ENCODE measurements at places on chromosomes 1 and 21.

DNA sequence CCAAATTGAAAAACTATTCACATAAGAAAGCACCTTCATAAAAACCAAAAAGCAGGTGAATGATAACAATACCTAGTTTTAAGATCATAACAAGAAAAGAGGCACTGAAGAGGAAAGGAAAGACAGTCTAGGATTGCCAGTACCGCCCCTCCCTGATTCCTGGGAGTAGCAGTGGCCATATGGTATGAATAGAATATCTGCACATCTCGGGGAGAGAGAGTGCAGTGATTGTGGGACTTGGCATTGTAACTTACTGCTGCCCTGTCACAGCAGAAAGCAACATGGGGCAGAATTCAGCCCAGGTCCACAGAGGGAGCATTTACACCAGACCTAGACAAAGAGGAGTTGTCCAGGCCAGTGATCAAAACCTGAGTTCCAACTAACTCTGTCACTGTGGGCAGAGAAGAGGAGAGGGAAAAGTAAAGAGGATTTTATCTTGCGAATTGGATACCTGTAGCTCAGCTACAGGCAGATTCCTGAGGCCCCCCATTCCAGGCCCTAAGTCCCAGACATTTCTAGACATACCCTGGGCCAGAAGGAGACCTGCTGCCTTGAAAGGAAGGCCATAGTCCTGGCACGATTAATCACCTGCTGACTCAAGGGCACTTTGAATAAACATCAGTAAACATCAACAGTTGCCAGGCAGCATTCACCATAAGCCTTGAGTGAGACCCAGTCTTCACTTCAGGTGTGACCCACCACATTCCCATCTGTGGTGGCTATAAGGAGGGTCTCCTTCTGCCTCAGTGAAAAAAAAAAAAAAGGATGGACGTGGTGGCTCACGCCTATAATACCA lies 397.5 kb downstream of the TGFB2 start:
- no peak for DNase-seq

DNA sequence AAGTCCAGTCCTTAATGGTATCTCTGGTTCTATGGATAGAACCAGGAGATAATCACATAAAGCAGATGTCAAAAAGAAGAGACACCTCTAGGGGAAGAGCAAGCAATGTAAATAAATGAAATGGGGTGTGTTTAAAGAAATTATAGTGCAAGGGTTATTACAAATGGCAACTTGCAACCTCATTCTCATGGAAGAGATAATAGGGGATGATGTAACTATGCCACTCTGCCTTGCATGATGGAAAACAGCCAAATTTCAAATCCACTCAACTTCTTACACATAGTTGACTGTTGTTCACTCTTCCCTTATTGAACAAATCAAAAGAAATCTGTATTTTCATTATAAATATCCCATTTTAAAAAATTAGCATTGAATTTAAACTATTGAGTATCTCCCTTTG lies 274.0 kb upstream of the TMPRSS15 start:
- DNase-seq, result no peak

GRCh38 chr1:202291001-202291400 lies 50.7 kb downstream of the UBE2T start:
- DNase-seq, result no peak

DNA sequence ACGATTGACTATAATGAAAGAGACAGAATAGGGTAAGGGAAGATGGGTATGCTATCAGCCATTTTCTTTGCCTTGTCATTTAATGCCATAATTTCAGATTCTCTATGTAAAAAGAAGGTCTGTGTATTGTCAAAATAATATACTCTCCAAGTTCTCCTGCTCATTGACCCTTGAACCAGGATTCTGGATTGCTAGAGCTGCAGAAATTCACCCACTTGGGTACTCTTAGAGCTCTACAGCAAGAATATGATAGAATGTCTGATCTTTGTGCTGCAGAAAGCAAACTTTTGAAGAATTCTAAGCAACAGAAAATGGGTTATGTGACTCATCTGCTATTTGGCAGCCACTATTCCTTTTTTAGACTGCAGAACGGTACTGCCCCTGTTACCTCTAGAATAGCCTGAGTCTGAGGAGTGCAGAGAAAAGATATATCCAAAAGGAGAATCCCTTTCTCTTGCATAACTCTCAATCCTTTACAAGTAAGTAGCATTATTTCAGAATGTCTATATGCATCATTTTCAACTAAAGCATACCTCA lies 78.2 kb upstream of the TENT5C start:
- peak; percentile 38 for DNase-seq

DNA sequence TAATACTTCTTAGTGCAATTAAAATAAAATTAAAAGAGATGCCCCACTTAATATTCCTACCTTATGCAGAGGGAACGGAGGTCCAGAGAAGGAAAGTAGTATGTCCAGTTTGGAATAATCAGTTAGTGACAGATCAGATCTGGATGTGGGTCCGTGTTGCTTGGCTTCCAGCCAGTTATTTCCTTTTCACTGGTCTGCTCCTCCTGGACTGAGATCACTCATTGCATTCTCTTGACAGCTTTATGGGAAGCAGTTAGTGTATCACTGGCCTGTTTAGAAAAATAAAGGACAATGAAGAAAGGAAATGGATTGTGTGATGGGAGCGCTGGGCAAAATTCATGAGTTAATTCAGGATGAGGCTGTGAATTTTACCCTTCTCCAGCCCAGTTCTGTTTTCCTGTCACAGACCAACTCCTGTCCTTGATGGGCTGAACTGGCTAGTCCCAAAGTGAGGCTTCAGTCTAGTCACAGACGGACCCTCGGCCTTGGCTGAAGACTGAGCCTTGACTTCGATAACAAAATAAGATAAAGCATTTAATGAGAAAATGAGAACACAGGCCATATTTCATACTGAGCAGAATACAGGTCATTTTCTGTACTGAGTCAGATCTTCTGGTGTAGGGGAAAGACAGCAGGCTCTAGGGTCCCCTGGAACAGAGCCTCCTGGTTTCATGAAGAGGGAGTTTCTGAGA lies 85.2 kb upstream of the TRABD2B start:
- no peak for DNase-seq

DNA sequence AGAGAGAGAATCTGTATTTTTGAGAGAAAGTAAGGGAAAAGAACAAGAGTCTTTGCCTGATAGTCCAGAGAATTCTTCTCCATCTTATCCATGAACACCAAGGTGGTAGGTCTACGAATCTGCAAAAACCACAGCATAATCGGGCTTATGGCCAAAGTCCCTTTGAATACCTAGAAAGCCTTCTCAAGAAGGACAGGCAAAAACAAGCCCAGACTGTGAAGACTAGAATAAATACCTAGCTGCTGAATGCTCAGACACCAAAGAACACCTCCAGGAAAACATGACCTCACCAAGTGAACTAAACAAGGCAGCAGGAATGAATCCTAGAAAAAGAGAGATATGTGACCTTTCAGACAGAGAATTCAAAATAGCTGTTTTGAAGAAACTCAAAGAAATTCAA lies 79.2 kb downstream of the HFM1 start:
- no peak for DNase-seq

GRCh38 chr1:218408942-218409341 lies 63.8 kb downstream of the TGFB2 start:
- no peak for DNase-seq

- no peak for DNase-seq
These were observed 308.1 kb downstream of the CTH start for GRCh38 chr1:70719154-70719553.

GRCh38 chr1:203405703-203406438 lies 54.9 kb upstream of the FMOD start:
- no peak for DNase-seq

DNA sequence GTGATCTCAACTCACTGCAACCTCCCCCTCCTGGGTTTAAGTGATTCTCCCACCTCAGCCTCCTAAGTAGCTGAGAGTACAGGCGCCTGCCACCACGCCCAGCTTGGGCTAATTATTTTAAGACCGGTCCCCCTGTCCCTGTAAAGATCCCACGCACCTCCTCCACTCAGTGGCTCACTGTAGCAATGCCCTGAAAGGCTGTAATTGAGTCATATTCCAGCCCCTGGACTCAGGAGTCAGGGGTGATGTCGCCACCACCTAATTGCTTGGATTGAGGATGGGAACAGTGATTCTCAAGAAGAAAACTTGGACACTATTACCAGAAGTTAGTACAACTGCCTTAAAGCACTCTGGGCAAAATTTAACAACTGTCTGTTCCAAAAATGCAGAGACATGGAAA lies 3.1 kb upstream of the EDARADD start:
- no peak for DNase-seq

DNA sequence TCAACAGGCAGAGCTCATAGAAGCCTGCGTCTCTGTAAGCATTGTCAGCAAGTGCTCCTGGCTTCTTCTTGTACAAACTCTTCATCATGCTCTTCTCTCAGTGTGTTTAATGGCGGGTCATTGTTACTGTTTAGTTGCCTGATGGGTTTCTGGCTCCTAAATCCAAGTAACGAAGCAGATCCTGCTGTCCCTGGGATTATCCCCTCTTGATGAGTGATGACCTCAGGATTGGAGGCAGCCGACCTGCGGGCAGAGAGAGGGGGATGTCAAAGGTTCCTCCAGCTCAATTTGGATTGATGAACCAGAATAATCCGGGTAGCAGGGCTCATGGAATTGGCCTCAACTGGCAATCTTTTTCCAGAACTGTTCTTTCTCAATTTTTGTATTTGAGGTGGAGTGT lies 66.1 kb upstream of the BARHL2 start:
- no peak for DNase-seq

- DNase-seq, result peak; percentile 61
These were observed 5.0 kb upstream of the CHI3L2 start for GRCh38 chr1:111222308-111223125.

- no peak for DNase-seq
These were observed at the start of gene FTCD for GRCh38 chr21:46155514-46156377. FTCD (minus strand) TSS chr21:46155579; CDS start chr21:46155523, 56 bp downstream.

GRCh38 chr1:234699795-234700665 lies 90.1 kb upstream of the IRF2BP2 start:
- DNase-seq, result peak; percentile 68

DNA sequence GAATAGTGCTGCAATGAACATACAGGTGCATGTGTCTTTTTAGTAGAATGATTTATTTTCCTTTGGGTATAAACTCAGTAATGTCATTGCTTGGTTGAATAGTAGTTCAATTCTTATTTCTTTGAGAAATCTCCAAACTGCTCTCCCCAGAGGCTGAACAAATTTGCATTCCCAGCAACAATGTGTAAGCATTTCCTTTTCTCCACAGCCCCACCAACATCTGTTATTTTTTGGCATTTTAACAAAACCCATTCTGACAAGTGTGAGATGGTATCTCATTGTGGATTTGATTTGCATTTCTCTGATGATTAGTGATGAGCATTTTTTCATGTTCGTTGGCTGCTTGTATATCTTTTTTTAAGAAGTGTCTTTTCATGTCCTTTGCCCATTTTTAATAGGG lies 21.9 kb upstream of the EEIG2 start:
- no peak for DNase-seq

Data from astrocyte of the spinal cord (primary cell).